Stimulated activated naive B cell treated with anti-CD40 and anti-IgM and Interleukin-4, amounts not matched to agents 10 μg/mL and 1 μg/mL and 100 μg/mL, for 72 hours (primary cell): ENCODE measurements at places on chromosomes 16 and 17.

GRCh38 chr17:82012640-82013295 lies 9.9 kb downstream of the CENPX start:
- no peak for DNase-seq

DNA sequence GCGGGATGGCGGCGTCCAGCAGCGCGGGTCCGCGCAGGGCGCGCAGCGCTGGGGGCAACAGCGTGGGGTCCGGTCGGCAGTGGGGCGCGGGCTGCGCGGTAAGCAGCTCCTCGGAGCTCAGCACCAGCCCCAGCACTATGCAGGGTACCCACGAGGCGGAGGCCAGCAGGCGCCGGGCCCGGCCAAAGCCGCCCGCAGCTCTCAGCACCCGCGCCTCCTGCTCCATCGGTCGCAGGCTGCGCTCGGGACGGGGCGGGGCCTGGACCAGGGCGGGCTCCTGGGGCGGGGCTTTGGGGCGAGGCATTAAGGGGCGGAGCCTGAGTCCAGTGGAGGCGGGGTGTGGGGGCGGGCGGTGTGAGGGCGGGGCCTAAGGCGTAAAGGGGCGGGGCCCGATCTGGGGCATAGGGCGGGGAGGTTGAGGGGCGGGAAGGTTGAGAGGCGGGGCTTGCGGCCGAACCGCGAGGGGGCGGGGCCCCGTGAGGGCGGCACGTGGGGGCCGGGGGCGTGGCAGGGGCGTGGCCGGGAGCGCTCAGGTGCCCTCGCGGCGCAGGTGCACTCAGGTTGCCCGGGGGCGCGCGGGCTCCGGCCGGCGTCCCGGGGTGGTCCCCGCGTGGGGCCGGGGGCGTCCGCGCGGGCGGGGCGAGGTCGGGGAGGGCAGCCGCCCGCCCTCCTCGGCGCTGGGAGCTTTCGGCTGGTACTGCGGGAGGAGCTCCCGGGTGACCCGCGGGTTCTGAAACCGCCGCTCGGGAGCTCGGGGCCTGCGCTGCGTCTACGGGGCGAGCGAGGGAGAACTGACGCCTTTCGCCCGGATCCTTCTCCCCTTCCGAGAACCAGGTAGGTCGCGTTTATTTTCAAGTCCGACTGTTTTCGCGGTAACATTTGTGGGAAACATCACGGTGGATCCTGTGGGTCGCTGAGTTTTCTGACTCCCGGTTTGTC lies 1.4 kb upstream of the SLC22A31 start:
- peak; percentile 70 for DNase-seq

GRCh38 chr17:78359997-78360370 lies at the start of gene SOCS3:
Gene SOCS3 (minus strand): TSS chr17:78360077. CDS start chr17:78359095, 982 bp downstream.
- peak; percentile 96 for DNase-seq

- DNase-seq, result no peak
Measured at GRCh38 chr16:80002261-80002660, 401.7 kb upstream of the MAF start.

- no peak for DNase-seq
Measured at GRCh38 chr16:58582971-58583765, 46.5 kb downstream of the CNOT1 start.

GRCh38 chr16:84605339-84605848 lies 12.5 kb downstream of the COTL1 start:
- DNase-seq, result no peak

DNA sequence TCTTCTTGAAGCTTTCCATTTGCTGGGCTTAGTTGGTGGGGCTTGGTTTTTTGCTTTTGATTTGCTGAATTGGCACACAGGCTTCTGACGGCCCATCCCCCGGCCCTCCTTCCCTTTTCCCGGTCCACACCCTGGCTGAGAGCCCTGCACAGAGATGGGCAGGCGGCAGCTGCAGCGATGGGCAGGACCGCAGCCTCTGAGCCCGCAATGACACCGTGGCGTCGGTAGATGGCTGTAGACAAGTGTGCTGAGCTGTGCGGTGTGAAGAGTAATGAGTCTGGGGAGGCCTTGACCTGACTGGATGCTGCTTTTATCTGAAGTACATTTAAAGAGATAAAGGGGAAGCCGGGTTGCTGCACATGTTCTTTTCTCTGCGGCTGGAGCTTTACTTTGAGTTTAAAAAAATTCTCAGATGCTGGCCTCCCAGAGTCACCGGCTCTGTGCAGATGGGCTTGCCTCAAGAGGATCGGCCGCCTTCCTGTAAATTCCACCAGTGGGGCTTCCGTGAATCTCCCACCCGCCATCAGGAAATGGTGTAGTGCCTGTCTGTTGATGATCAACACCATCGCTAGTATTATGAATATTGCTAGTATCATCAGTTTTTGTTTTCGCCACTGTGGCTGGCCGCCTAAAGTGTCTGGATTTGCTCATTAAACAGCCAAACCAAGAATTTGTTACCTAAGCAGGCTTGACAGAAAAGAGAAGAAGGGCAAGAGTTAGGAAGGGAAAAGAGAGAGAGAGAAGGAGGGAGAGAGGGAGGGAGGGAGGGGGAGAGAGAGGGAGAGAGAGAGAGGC lies 245.6 kb upstream of the RBFOX1 start:
- no peak for DNase-seq
